Stimulated activated CD4-positive, alpha-beta T cell treated with anti-CD3 and anti-CD28 coated beads, Interleukin-2, amount 100 ng/mL, for 4 hours (primary cell): ENCODE measurements at places on chromosomes 4 and X.

DNA sequence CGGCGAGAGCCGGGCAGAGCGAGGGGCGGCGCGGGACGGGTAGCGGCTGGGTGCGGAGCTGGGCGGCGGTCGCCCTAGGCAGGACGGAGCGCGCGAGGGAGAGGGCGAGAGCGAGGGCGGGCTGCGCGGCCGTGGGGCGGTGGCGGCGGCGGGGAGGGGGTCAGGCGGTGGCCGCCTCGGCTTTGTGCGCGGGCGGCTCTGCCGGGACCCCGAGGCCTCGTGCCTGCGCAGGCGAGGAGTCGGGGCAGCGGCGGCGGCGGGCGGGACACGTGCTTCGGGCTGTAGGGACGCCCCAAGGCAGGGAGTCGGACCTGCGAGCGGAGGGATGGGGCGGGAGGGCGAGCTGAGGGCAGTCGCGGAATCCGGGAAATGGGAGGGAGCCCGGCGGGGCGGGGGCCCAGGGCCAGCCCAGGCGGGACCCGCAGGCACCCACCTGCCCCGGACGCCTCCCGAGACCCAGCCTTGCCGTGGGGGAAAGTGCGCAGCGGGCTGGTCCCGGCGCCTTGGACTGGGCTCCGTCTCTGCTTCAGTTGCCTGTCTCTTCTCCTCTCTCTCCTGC, 465 bp downstream of the BMPR1B start:
- DNase-seq: no peak

- DNase-seq: no peak
Measured at GRCh38 chrX:109714340-109714958, 18.6 kb downstream of the ACSL4 start.

GRCh38 chr4:94870146-94870545, 112.4 kb downstream of the BMPR1B start:
- no peak for DNase-seq

DNA sequence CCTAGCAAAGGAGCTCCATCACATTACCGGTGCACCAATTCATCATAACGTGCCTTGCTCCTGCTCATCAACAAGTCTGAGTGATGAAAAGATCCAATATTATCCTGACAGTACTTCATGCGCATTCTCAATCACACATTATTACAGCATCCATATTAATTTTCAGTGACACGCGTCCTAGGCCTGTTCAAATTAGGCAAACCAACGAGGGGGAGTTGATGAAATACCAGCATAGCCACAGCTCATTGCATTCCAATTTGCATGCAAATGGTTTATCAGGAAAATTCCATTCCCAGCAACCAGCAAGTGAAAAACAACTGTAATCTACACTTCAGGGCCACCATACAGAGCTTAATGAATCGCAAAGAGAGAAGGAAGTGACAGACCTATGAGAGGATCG, 236.9 kb downstream of the DCLK2 start:
- DNase-seq: no peak

DNA sequence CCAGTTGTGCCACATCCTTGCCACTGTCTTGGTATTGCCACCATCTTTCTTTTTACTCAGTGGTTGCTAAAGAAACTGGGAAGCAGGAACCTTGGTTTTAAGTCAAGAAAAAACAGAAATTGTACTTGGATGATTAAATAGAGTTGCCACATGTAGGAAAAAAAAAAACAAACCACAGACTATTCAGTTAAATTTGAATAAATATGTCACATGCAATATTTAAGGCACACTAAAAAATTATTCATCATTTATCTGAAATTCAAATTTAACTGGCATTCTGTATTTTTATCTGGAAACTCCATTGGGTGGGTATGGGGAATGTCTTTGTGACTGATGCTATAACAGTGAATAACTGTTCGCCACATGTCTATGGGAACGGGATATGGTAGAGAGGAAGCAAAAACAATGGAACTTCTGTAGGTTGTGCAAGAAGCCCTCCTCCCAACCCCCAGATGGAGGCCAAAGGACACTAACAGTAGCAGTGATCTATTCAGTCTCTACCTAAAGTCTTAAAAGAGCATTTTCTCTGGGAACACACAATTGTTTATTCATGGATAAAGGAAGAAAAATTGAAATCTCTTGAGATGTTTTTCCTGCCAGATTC, 57.0 kb upstream of the PLAC8 start:
- DNase-seq: no peak

DNA sequence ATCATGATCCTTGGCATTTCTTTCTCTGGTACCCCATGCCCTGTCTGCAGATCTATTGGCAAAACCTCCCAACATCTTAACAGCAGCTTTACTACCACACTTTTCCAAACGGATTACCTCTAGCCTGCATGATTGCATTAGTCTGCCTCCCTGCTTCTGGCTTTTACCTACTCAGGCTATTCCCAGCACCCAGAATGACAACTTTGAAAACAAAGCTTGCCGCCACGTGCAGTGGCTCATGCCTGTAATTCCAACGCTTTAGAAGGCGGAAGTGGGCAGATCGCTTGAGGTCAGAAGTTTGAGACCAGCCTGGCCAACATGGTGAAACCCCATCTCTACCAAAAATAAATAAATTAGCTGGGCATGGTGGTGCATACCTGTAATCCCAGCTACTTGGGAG, 60.2 kb downstream of the UBE2K start:
- no peak for DNase-seq

- no peak for DNase-seq
Measured at GRCh38 chr4:183118585-183118984, 19.5 kb downstream of the WWC2 start.

- DNase-seq: no peak
Measured at GRCh38 chr4:103634236-103634635, 85.5 kb downstream of the TACR3 start.

- DNase-seq: no peak
Measured at GRCh38 chr4:47747211-47747610, 90.7 kb downstream of the CORIN start.

DNA sequence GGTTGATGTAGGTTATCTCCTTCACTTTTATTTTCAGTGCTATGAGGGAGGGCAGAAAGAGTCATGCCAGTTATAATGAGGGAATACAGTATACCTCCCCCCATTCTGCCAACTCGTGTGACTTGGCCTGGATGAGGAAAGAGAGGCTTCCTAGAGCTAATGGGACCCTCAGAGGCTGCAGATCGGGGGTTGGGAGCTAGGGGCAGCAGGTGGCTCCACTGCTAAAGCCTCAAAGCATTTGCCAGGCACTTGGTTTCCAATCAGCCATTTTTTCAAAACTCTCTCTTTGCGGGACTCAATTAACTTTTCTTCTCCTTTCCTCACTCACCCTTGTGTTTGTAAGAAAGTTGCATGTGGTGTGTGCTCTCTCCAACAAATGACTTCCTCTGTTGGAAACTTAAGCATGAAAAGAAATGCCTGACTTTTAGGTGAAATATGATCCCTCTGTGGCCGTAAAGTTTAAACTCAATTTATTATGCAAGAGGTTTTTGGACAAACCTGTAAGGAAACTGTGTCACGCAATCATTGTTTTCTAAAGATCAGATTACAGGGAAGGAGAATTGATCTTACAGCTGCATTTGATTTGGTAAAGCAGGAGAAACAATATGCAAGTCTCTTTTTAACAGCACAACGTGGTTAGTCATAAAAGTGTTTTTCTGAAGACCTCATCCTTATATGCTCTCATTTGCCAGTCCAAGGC, 7.0 kb downstream of the SFRP2 start:
- DNase-seq: no peak

DNA sequence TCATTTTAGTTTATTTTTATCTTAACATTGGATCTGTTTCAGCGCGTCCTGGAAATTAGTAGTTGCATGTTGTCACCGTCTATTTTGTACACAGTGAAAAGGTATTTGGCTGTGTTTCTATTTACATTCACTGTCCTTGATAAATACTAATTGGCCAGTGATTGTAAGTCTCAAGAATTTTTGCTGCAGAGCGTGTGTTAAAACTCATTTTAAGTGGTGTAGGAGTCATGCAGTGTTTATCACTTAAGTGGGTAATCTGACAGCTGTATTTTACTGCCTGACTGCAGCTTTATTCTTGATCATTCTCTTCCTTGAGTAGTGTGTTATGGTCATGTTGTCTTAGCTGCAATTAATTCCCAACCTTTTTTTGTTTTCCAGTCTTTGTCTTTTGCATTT, 9.8 kb downstream of the GUCY1A1 start:
- no peak for DNase-seq

- DNase-seq: no peak
Measured at GRCh38 chrX:153650959-153651358, 4.0 kb downstream of the DUSP9 start.

GRCh38 chrX:46865281-46865680, 28.4 kb downstream of the RP2 start:
- DNase-seq: no peak

DNA sequence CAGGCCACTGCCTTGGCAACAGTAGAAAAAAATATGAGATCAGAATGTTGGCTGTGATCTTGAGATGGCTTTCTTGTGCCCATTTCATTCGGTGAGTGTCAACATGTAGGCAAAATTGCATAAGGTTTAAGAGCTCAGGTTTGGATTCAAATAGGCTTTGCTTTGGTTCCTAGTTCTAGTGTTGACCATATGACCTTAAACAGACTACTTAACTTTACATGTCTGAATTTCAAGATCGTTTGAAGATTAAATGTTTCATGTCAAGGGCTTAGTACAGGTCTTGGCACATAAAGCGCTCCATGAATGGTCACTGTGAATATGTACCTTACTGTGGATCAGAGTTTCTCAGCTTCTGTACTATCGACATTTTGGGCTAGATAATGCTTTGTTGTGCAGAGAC, 204.2 kb downstream of the MGST2 start:
- no peak for DNase-seq

GRCh38 chr4:8547108-8547911, 32.9 kb upstream of the GPR78 start:
- no peak for DNase-seq

- no peak for DNase-seq
Measured at GRCh38 chr4:104749062-104749461, 254.4 kb upstream of the CXXC4 start.

DNA sequence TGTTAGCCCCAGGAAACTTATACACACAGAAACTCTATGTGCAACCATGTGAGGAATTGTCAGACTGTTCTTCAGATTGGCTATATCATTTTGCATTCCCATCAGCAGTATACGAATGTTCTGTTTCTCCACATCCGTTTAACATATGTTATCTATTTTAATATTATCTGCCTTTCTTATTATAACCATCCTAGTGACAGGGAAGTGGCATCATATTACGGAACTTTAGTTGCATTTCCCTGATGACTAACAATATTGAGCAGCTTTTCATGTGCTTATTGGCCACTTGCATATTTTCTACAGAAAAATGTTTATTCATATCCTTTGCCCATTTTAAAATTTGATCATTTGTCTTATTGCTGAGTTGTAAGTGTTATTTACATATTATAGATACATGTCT, 36.5 kb upstream of the IL15 start:
- DNase-seq: no peak

DNA sequence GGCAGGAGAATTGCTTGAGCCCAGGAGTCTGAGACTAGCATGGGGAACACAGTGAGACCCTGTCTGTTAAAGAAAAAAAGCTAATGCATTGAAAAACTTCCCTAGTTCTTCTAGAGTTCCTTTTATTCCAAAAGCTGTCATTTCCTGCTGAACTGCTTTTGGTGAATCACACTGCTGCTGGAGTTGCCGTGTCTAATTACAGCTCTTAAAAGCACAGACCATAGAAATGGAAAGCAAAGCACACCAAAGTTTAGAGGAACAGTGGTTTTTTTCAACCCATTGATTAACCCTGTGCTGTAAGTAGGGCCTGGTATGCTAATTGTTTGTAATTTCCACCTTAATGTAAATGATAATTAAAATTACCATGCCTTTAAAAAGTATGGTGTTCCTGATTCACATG, 52.4 kb downstream of the SEPTIN11 start:
- DNase-seq: no peak

DNA sequence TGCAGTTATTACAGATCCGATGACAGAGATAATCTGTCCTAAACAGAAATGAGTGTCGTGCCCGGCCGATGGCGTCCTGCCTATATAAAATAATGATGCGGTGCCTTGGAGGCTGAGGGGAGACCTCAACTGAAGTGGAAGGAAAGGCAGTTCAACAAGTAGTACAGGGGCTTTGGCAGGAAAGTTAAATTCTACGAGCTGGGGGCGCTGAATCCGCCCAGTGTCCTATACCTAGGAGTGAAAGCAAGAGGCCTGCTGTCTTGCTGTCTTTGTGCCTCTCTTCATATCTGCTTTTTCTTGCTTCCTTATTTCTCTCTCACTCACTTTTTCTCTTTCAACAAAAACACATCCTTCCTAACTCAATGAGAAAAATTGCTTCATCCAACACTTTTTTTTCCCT, 82.2 kb upstream of the PRPS2 start:
- DNase-seq: no peak

- no peak for DNase-seq
Measured at GRCh38 chr4:41281038-41281634, 24.4 kb downstream of the UCHL1 start.

GRCh38 chr4:24166501-24166900, 276.7 kb upstream of the PPARGC1A start:
- DNase-seq: no peak

GRCh38 chrX:51435101-51435500, 61.3 kb downstream of the NUDT11 start:
- no peak for DNase-seq

DNA sequence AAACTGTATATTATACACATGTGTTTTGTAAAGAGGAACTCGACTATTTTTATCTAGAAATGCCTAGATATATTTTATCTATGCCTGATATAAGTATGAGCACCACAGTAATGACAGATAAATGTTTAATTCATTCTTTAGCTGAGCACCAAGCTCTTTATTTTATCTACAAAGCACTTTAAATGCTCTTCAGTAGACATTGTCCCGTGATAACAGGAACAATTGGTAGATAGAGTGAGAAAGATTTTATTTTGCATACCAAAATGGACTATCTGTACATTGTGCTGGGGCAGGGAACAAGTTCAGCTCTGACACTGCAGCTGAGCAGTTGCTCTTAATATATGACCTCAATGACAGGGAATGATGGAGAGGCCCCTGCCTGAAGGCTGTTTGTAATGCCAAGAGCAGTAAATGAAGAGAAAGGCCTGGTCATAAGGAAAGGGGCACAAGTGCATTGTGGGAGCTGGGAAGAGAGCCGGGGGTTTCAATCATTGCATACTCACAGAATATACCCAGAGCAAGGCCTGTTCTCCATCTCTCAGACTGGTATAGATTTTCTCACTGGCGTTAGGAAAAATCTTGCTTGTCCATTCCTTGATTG, 57.3 kb downstream of the SEPTIN11 start:
- DNase-seq: no peak

DNA sequence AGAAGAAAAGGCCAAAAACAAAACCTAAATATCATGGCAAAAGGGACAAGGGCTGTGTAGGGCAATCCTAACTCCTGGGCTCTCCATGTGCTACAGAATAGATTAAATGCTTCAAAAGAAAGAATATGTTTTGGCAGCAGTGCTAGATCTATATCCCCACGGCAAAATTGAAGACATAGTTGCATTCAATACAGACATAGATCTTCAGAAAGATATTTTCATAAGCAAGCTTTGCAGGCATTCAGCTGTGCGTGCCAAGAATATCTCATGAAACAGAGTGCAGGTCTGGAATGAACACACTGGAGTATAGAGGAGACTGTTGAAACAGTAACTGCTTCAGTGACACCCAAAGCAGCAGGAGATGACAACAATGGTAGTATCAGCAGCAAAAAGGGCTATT, 1476.9 kb downstream of the ARAP2 start:
- no peak for DNase-seq

GRCh38 chr4:158682066-158682465, 10.0 kb downstream of the ETFDH start:
- DNase-seq: no peak

GRCh38 chr4:142104041-142104440, 467.7 kb downstream of the IL15 start:
- DNase-seq: no peak

GRCh38 chr4:41679991-41680390, 68.5 kb downstream of the PHOX2B start:
- no peak for DNase-seq
